ENCODE measurements at places on chromosomes 11 and 22. TPM values are rescaled to one million over a fixed set of nuclear protein-coding genes. Genes with fewer than 3 reads are reported as not detected.

Gene PLAAT5
- polyA plus RNA-seq: not detected

Gene OR52B6
- polyA plus RNA-seq: not detected

Gene APOA4
- polyA plus RNA-seq: not detected

Gene SCGB2A2
- not detected for polyA plus RNA-seq

Gene LRRC4C
- 24.3 TPM for polyA plus RNA-seq

Gene TCN1
- not detected for polyA plus RNA-seq

Gene PTPRCAP
- polyA plus RNA-seq: 1.7 TPM

Gene RASL10A
- polyA plus RNA-seq: 0.26 TPM

Gene TMPRSS13
- polyA plus RNA-seq: not detected

Gene PANX3
- polyA plus RNA-seq: not detected

Data from neural cell (in vitro differentiated cells).